Pancreas (tissue), 10 donors: ENCODE measurements at places on chromosomes 12 and 14.
A peak's percentile ranks its signal among the peaks of the same experiment; 100 is the strongest.

DNA sequence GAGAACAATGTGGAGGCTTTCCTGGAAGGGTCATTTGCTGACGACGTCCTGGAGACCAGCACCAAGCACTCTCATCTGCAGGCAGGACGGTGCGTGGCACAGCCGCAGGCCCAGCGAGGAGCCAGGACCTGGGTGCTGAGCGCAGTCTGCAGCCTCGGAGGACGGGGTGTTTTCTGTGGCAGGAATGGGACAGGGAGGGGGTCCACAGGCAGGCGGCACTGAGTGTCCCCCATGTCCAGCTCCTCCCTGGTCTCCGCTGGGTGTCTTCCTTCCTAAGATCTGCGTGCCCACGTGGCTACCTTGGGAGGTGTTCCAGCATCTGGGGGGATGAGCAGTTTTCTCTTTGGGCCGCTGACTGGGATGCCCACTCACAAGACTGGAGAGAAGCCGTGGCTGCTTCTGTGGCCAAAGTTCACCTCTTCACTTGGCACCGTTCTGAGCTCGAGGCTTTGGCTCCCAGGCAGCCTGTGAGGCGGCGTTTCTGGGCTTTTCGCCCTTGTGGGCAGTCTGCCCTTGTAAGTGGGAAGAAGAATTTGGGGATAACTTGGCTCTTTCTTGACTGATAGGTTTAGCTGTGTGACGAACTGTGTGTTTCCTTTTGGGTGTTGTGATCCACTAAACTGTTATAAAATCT lies 72.2 kb downstream of the NOC4L start:
- no peak for DNase-seq

GRCh38 chr14:105850853-105851581 lies 324.6 kb downstream of the TMEM121 start:
- DNase-seq, result peak; percentile 46

DNA sequence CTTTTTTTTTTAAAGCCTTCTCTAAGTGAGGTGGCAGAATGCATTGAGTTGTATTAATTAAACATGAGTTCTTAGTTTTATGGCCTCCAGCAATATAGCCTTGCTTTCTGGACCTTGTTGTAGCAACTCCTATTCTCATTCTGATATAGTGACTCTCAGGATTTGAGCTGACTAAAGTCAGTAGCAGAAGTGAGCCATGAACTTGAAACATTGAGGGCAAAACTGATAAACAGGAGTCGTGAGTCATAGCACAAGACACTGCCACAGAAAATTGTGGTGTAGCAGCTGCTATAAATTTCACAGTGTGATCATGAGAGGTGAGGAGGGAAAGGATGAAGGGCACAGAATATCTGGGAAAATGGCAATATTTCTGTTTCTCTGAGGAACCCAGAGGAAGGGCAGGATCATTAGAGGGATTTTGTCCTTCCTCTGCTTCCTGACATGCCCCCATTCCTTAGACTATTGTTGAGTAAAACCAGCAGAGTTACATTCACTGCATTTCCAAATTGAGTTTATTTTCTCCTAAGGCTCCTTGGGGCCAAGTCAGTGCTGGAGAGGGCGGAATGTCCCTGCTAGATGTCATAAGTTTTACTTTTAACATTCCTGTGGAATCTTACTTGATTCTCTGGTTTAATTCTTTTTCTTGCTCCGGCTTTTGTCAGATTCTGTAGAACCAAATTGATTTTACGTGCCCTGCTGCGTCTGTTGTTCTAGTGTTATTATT lies 7.5 kb downstream of the KLRG1 start:
- DNase-seq, result no peak

GRCh38 chr12:10358131-10358530 lies 31.7 kb downstream of the KLRK1 start:
- DNase-seq, result no peak

- DNase-seq, result no peak
Observed at GRCh38 chr14:67683842-67684241, 9.4 kb upstream of the VTI1B start.

DNA sequence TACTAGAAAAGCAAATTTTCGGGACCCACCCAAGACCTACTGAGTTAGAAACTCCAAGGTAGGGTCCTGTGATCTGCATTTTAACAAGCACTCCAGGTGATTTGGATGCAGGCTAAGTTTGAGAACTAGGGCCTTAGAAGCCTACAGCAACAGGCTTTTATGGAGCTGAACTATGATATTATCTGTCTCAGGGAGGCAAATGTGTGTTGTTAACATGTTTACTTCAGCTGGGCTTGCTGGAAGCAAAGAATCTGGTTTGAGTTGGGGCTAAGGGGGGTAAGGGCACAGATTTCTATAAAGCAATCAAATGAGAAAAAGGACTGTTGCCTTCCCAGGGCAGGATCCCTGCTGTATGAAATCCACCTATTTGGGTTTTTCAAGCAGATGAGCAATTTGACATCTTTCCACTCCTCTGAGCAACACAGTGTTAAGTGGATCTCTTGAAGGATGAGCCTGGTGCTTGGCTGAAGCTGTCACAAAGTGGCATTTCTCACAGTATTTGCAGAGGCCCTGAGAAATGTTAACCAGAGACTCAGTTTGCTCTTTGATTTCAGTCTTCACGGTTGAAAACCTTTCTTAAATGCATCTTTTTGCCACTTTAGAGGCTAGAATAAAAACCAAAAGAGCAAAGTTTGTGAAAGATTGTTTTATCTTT lies 36.2 kb upstream of the SOCS2 start:
- no peak for DNase-seq

DNA sequence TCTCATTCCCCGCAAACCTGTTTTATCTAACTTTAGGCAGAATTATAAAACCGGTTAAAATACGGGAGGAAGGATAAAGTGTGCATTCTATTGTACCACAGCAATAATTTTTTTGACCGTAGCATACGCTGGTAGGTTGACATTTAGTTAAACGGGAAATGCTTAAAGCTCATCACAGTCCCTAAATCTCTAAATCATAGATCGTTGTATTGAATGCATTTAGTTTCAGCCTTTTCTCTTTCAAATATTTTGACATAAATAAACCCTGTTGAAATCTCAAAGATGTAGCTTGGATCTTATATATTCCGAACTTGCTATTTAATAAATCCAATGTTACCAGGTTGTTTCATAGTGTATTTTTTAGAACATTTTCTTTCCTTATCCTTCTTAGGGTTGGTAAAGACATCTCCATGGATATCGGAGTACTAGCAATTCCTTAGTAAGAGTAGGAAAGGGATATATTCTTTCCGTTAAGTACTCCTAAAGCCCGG lies 798 bp downstream of the CLEC2B start:
- no peak for DNase-seq

DNA sequence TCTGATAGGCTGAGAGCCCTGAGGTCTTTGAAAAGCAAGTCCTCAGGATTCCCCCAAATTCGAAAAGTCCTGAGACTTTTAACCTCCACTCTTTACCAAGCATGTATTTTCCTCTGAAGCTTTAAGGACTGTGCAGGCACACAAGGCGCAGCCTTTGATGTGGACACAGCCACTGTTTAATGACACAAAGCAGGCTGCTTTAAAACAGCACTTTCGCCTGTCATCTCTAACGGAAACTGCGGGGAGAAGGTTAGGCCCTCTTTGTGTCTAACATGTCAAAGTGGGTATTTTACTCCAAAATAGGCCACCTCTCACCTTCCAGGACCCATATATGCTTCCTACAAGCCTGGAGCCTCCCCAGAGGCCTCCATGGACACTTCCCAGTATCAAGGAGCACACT lies 159.2 kb downstream of the GCH1 start:
- DNase-seq, result no peak

- DNase-seq, result no peak
Observed at GRCh38 chr12:62205346-62205745, 54.9 kb upstream of the USP15 start.

GRCh38 chr12:103742349-103742932 lies 98.6 kb downstream of the NT5DC3 start:
- DNase-seq, result no peak

- no peak for DNase-seq
Observed at GRCh38 chr12:110270125-110270962, 10.7 kb upstream of the ATP2A2 start.

GRCh38 chr12:5439788-5440300 lies 7.9 kb downstream of the NTF3 start:
- DNase-seq, result no peak

- no peak for DNase-seq
Observed at GRCh38 chr12:64681200-64682052, 71.1 kb downstream of the RASSF3 start.

- no peak for DNase-seq
Observed at GRCh38 chr12:80937391-80938238, at the start of gene LIN7A. Gene LIN7A, minus strand, starts transcription at chr12:80937934. Its CDS starts 212 bp downstream, at chr12:80937722.

DNA sequence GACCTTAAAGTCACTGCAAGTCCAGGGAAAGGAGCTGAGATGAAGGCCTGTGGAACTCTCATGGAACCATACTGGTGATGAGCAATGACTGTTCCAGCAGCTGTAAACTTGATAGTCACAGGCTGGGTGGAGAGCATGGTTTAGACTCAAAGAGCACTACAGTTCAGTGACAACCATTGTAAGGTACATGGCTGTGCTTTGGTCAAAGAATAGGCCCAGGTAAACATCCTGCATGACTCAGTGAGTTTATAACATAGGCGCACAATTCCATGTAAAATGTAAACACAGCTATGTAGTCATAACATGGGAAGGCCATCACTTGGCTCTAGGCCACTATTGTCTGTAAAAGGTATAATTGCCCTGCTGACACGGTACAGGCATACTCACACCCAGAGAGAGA lies 119.3 kb upstream of the FSCB start:
- DNase-seq, result no peak

- DNase-seq, result no peak
Observed at GRCh38 chr12:116476227-116476822, 82.9 kb upstream of the MAP1LC3B2 start.

DNA sequence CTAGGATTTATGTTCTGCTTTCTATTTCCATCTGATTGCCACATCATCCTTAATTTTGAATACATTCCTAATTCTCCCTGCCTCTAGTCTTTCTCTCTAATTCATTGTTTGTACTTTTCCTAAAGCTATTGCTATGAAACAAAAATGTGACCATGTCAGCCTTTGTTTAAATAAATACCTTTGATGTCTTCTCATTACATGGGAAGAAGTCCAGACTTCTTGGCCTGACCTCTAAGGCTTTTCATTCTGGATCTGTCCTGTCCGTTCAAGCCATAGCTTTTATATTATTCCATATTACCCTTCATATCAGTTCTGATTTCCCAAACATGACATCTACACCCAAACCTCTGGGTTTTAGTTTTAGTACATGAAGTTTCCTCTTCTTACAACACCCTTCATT lies 91.4 kb downstream of the CDK17 start:
- no peak for DNase-seq

DNA sequence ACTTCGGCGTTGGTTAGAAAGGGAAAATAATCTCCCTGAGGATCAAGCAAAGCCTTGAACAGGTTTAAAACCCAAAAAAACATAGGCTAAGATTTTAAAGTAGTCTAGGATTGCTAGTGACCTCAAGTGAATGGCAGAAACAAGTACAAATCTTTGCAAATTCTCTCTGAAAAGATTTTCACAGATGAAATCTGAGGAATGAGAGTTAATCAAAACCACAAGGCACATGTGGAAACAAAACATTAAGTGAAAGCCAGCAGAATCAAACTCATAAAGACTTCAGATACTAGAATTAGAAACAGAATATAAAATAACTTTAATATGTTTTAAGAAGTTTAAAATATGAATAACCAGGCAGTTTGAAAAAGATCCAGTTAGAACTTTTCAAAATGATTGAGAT lies 52.2 kb upstream of the CFL2 start:
- DNase-seq, result no peak

DNA sequence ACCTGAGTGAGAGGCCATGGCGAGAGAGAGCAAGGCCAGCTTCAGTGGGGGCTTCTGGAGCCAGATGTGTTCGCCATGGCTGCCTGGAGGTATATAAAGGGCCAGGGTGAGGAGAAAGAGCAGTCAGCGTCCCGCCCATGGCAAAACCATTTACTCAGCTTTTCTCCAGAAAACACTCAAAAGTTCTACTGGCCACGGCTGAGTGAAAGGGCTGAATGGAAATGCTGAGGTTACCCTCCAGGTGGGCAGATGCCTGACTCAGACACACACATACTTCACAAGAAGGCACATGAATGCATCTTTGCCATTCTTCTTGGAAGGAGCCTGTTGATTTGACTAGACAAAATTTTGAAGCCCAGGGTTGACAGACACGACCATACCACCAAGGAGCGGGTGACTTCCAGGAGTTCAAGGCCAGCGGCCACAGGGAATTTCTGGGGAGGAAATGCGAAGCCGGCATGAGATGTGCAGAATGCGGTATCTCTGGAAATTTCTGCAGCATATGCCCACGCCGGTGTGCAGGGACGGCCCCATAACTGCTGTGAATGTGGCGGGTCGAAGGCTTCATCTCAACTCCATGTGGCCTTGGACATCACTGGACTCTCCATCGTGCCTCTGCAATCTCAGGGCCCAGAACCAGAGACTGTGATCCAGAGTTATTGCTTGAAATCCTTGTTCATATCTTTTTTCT lies at the start of gene IL31:
Gene IL31, minus strand, starts transcription at position 67 of the 691 bp plus-strand sequence. Its CDS starts 49 bp downstream, at position 18.
- DNase-seq, result no peak

DNA sequence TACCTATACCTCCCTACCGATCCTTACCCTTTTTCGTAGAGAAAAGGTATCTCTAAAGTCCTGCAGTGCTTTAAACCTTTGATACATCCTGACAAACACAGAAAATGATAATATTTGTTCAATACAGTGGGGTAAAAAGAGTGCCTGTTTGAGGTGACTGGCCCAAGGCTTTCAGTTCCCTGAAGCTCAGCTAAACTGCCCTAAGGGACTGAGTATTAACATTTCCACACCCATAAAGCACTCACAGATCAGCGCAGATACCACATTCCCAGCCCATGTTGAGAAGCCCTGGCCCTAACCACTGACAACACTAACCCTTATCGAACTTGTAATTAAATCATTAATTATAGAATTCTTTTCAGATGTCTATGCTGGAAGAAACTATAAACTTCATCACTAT lies 108.7 kb downstream of the DIP2B start:
- no peak for DNase-seq

DNA sequence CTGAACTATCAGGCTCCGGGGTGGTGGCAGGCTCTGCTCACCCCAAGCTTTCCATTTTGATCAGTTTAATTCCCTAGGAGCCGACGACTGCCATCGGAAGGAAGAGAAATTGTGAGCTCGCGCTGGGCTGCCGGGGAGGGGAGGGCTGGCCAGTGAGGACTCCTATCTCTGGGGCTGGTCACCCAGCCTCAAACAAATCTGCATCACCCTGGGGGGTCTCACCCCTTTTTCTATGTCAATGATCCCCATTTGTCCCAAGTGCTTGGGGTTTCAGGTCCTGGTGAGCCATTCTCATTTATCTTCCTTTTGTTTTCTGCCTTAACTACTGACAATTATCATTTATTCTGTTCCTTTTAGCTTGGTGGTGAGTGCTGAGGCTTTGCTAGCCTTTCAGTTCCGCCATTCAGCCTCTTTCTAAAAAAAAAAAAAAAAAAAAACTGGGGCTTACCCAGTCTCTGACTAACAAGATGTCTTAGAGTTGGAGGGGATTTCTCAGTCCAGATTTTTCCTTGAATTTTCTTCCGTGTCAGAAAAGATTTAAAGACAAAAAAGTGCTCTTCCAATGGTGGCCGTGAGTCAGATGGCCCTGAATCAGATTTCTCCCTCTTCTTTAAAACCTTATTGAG lies 22.8 kb upstream of the USP44 start:
- no peak for DNase-seq

- DNase-seq, result no peak
Observed at GRCh38 chr12:61098031-61098580, 1162.1 kb upstream of the USP15 start.
